ENCODE measurements at places on chromosomes 6 and 20. TPM values are rescaled to one million over a fixed set of nuclear protein-coding genes. Genes with fewer than 3 reads are reported as not detected.

ENPP4 gene
- total RNA-seq, result 20.4 TPM

GINS1 gene
- total RNA-seq, result 1.5 TPM

IMPG1 gene
- total RNA-seq, result 0.15 TPM

RGS17 gene
- total RNA-seq, result 2.2 TPM

GNAS-AS1 gene
- total RNA-seq, result 1.2 TPM

All from aorta (tissue), 5 donors.